ENCODE measurements at places on chromosomes 4 and X.

DNA sequence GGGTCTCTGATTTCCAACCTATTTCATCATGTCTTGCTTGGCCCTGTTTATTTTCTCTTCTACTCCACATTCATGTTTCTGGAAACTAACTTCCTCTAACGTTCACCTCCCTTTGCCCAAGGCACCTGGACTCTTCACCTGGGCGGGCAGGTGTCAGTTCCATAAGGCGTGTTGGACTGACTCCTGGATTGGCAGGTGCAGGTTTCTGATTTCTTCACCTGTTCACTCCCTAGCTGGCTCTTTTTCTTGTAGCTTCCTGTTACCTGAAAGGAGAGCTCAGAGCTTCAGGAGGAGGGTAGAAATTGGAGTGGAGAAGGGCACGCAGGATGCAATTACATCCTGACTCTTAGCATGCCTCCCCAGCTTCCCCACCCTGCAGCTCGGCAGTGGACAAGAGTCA is 350.8 kb upstream of the KLF3 start:
- no peak for DNase-seq

DNA sequence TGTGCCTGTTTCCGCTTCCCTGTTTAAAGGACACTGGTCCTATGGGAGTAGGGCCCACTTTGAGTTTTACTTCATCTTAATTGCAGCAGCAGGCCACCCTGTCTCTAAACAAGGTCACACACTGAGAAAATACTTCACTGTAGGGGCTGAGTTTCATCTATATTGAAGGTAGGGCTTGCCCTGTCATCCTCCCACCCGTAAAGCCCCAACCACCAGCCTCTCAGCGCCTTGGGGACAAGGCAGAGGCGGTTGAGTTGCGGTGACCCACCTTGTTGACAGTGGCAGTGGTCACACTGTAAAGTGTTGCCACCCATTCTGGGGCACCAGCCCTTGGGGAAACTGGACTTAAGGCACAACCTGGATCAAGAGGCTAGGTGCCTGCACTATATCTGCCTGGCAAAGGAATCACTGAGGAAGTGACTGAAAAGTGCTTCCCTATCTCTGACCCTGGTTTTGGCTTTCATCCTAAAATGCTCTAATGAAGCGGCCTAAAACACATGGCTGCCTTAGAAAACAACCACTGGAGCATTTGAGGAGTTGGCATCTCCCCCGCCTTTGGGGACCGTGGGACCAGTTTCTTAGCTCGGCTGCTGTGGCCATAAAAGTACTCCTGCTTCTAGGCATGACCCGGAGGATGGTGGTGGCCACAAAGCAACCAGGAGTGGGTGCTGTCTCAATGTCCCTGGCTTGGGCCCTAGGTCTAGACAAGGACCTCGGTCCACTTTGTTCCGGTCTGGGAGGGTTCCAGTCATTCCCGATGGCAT is 7.8 kb upstream of the WDR1 start:
- no peak for DNase-seq

- DNase-seq = peak; percentile 61
Measured at GRCh38 chr4:140856621-140857062, 100.5 kb upstream of the TBC1D9 start.

GRCh38 chr4:183181081-183181480 is 82.0 kb downstream of the WWC2 start:
- DNase-seq = no peak

- no peak for DNase-seq
Measured at GRCh38 chr4:129232589-129233337, 136.8 kb downstream of the C4orf33 start.

DNA sequence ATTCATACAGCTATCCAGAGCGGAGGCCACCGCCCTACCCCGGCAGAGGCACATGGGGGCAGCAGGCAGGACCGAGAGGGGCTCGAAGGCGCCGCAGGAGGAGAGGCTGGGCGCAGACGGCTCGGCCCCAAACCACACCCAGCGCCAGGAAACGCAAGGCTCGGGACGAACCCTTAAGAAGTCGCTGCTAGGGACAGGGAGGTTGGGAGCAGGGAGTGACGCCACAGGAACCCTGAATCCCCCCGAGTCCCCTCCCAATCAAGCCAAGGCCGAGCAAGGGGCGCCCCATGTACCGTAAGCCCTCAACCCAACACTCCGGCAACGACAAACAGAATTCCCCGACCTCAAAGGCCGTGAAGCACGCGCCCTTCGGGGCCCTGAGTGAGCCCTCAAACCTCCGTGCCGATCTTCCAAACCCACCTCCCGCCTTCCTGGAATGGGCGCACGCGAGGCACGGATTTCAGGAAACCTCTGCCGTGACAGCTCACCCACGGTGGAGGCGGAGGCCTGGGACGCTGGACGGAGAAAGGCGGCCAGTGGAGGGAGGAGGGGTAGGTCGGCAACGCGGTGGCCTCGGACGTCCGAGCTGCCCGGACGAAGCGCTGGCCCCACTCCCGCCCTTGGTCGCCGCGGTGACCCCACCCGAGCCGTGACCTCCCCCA is 1.8 kb downstream of the ZFYVE28 start:
- DNase-seq = peak; percentile 56

DNA sequence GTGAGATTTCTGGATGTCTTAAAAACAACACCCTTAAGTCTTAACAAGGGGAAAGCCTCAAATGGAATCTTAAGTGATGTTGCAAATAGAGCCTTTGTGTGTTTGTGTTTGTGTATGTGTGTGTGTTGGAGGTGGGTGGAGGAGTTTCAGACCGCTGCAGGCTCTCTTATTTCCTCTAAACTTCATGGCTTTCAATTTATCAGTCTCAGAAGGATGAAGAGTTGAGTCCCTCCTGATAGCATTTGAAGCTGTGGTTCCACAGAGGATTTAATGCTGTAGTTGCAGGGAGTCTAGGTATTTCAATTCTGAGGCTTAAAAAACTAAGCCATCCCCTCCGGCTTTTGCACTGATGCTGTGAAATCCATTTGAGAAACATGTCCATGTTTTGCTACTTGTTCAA is 4.3 kb upstream of the AGA start:
- no peak for DNase-seq

DNA sequence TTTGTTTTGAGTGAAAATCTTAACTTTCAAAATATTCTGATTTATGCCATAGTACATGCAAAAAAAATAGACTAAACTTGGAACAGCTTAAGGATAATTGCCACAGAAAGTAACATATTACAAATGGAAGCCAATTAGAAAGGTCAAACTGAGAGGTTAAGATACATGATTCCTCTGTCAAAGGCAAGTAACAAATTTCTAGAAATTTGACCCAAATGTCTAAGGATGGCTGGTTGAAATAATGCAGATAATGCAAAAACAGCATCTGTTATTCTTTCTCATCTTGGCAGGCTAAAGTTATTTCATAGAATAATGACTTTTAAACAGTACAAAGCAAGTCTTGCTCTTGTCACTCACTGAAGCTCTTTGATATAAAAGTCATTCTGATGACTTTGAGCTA is 10.5 kb downstream of the FGF5 start:
- no peak for DNase-seq

DNA sequence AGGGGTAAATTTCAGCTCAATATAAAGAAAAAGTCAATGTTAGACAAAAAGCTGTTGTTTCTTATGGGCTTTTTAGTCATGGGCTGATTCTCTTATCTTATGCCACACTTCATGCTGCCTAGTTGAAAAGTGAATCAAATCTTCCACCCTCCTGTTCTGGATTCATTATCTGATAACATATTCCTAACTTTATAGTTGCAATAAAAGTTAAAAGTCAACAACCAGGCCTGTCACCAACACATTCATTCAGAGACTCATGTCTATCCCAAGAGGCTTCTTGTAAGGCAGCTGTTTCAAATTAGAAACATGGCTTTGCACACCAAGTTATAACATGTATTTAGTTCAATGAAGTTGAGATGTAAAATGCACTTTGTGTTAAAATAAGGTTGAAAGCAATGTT is 243.8 kb downstream of the ADAMTS3 start:
- no peak for DNase-seq

DNA sequence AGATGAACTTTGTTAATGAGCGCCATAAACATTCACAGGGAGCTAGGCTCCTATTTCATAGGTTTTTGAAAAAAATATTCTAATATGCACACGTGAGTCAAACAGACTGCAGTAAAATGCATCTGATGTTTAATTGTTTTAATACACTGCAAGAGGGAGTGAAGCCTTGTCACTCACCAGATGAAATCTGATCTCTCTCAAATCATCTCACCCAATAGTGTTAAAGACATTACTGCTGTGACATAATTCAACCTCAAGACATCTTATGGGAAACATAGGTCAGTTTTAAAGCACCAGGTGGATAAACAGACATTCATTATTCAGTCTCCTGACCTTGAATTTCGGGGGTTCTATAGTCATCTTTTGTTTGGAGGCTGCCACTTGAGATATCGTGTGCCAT is 148.3 kb downstream of the MAML3 start:
- no peak for DNase-seq

DNA sequence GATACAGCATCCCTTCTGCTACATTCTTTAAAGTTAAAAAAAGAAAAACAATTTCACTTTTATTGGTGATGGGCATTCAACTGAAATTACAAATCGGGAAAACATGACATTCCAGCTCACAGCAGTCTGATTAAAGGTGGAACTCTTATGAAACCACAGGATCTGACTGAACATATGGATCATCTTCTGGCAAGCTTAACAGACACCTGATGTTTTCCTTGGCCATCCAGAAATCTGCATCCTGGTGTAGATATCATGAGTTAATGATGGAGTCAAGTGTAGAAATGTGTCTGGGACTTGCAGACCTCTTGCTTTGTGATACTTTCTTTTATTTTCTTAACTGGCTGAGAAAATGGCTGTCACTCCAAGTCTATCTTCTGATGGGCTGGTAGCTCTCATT is 167.9 kb downstream of the CBR4 start:
- no peak for DNase-seq

DNA sequence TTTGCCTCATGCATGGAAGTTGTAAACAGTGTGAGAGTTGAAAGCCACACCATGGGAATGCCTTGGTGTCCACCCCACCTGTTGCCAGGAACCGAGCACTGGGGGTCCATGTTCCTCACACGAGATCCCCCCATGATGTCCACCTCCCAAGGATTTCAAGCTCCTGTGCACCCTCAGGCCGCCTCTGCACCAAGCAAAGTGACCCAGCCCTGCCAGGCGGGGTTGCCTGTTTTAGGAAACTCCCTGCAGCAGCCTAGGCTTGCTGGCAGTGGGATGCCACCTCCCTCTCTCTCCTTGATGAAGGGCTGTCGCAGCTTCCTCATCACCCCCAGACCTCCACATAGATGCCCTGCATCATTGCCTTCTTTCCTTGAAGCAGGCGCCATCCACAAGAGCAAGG is 82.8 kb downstream of the GPR143 start:
- no peak for DNase-seq

GRCh38 chr4:118711052-118711451 is 25.9 kb downstream of the METTL14 start:
- DNase-seq = no peak

DNA sequence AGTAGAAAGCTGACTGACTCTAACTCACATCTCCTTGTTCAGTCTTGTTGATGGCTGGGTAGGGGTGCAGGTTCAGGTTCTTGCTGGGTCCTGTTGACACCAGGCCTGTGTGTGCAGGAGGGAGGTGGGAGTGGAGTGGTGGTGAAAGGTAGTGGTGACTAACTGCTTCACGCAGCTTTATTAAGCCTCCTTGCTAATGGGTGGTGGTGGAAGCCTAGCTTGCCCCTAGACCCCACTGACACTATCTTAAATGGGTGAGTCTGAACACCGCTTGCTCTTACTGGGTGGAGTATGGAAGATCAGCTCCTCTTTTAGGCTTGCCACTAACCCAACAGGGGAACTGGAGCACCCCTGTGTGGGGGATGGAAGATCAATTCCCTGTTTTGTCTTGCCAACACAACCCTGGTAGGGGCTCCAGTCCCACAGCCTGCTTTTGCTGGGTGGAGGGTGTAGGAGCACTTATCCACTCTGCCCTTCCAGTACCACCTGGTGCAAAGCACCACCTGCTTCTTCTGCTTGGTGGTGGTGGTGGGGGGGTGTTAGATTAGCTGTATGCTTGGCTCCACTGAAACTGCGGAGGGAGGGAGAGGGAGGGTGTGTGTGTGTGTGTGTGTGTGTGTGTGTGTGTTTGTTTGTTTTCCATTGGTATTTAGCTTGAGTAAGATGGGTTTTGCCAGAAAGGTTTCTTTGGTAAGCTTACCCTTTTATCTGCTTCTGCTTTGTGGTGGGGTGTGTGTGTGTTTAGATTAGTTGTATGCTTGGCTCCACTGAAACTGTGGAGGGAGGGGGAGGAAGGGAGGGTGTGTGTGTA is 25.6 kb downstream of the KDM6A start:
- no peak for DNase-seq

GRCh38 chr4:94765648-94766047 is 7.9 kb downstream of the BMPR1B start:
- DNase-seq = no peak

DNA sequence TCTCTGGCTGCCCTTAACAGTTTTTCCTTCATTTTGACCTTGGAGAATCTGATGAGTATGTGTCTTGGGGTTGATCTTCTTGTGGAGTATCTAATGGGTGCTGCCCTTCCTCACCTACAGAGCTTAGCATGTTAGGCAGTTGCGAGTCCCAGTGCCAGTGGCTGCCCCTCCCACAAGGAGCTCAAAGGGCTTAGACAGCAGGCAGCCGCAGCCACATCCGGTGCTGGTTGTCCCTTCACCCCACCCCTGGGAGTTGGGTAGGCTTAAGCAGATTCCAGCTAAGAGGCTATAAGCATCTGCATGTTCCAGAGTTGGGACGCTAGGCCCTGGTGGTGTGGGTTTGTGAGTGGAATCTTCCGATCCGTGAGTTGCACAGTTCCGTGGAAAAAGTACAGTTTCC is 322.1 kb upstream of the ARX start:
- DNase-seq = no peak

DNA sequence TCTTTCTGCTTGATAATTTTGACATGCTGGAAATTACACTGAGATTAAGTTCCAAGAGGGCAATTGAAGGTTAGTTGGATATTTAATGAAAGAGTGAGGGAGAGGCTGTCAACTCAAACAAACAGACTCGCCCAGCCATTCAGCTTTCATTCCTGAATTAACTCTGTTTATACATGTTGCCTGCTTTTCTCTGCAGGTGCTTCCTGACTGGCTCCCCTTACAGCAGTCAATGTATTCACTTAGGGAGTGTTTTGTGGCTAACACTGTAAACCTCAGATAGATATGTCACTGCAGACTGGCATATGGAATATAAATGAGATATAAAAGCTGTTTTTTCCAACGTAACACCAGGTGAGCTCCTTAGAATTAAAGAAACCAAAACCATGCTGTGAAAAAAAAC is 28.7 kb downstream of the TMPRSS11A start:
- no peak for DNase-seq

DNA sequence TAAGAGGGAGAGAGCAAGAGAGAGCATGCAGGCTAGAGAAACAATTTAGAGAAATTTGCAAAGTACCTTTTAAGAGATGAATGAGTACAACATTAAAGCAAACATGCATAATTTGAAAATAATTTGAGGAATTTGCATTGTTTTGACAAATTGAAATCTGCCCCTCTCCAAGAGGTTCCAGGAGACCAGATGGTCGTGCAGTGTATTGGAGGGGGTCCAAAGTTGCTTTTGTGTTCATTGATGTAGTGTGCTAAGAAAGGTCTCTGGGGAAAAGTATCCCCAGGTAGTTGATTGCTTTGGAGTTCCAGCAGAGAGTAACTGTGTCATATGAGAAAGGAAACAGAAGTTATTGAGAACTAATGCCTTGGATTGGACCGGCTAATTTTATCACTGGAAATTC is 635.0 kb upstream of the TENM3 start:
- no peak for DNase-seq

Measured in AG20443 (cell line).